ENCODE measurements at places on chromosomes 16 and 17. TPM values are rescaled to one million over a fixed set of nuclear protein-coding genes. Genes with fewer than 3 reads are reported as not detected.

SLFN12L gene
- total RNA-seq, result not detected

CCDC43 gene
- 51.0 TPM for total RNA-seq

DNA sequence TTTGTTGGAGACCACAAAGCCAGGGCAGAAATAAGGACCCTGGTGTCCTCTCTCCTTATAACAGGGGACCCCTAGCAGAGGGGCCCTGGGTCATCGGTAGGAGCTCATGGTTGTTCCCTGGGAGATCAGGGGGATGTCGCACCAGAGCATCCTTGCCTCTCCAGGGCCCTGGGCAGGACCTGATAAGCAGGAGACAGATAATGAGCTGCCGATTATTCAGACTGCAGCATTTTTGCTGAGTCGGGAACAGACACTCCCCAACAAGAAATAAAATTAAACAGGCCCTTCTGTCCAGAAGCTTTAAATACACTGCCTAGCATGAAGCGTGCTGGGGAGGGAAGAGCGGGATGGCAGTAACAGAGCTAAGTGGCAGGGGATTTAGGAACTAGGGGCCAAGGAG is 15.4 kb upstream of the GFAP start:
- no peak overlapping the region for H3K4me3 ChIP-seq
- H3K36me3 ChIP-seq, result peaks cover 97% of the 10 kb centered on the region
- H3K27me3 ChIP-seq, result no peaks in the 10 kb centered on the region
- H3K4me1 ChIP-seq, result no peaks in the 10 kb centered on the region
- H3K27ac ChIP-seq, result no peak overlapping the region
- DNase-seq, result no peak

- peaks cover 20% of the 10 kb centered on the region for H3K4me1 ChIP-seq
- no peak overlapping the region for H3K27ac ChIP-seq
- H3K36me3 ChIP-seq, result no peaks in the 10 kb centered on the region
- no peak for DNase-seq
- no peak overlapping the region for H3K4me3 ChIP-seq
These were observed 4.7 kb downstream of the ALDH3A1 start for GRCh38 chr17:19743101-19744100.

DNA sequence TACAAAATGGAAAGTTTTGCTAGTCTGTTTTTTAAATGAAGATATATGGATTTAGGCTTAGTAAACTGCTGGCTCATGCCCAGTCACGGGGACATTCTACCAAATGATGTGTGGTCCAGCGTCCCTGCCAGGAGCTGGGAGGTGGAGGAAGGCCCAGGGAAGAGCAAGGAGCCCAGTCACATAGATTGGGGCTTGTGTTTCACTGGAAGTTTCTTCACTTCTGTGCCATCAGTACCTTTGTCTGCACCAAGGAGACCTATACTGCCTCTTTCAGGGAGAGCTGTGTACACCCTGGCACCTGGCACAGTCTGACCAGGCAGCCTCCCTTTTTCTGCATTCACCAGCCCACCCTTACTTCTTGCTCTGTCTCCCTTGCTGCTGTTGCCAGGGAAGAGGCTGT is 32.6 kb upstream of the ERN1 start:
- H3K36me3 ChIP-seq, result peaks cover 4% of the 10 kb centered on the region
- no peak overlapping the region for H3K27ac ChIP-seq
- no peaks in the 10 kb centered on the region for H3K27me3 ChIP-seq
- H3K4me1 ChIP-seq, result peaks cover 6% of the 10 kb centered on the region

GRCh38 chr16:88387941-88388627 is 5.3 kb downstream of the ZNF469 start:
- DNase-seq, result peak; percentile 81
- H3K27ac ChIP-seq, result peak overlapping the region; percentile 79
- no peaks in the 10 kb centered on the region for H3K36me3 ChIP-seq

DNA sequence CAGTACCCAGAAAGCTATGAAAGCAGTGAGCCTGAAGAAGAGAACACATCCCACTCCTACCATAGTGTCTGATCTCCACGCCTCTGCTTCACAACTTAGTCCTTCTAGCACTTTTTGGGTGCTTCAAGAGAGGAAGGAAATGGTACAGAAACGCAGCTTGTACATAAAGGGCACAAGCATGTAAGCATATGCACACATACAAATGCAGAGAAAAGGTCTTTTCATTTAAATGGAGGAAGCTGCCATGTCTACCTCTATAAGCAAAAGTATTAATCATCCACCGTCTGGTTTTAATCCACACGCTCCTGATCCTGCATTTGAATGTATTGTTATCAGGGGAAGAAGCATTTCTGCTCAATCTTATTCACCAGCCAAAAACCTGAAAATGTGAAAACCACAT is 100.7 kb downstream of the HIC1 start:
- no peaks in the 10 kb centered on the region for H3K36me3 ChIP-seq
- no peaks in the 10 kb centered on the region for H3K27me3 ChIP-seq
- H3K4me3 ChIP-seq, result no peak overlapping the region
- no peak for DNase-seq
- H3K4me1 ChIP-seq, result no peaks in the 10 kb centered on the region

GRCh38 chr17:14784997-14785696 is 480.0 kb downstream of the PMP22 start:
- H3K4me1 ChIP-seq, result no peaks in the 10 kb centered on the region
- DNase-seq, result peak; percentile 48
- no peak overlapping the region for H3K27ac ChIP-seq

GRCh38 chr17:1783271-1783670 is 21.4 kb downstream of the SERPINF1 start:
- H3K27ac ChIP-seq, result no peak overlapping the region
- H3K4me1 ChIP-seq, result peaks cover 26% of the 10 kb centered on the region

DNA sequence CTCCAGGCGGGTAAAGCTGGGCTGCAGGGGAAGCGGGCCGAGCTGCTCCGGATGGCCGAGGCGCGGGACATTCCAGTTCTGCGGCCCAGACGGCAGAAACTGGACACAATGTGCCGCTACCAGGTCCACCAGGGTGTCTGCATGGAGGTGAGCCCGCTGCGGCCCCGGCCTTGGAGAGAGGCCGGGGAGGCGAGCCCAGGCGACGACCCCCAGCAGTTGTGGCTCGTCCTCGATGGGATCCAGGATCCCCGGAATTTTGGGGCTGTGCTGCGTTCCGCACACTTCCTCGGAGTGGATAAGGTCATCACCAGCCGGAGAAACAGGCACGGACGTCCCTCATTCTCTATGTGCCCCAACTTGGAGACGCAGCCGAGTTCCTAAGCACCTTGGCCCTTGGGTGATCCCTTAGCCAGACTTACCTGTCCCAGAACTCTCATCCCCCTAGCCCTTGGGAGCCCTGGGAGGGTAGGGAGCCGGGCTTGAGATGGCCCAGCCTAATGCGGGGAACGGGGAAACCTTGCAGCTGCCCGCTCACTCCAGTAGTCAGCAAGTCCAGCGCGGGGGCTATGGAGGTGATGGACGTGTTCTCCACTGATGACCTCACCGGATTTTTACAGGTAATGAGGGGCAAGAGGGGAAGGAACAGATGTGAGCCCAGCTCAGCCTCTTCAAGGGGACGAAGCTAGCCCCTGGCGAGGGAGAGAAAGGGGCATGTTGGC is 806 bp downstream of the MRM1 start:
- H3K36me3 ChIP-seq, result no peaks in the 10 kb centered on the region
- H3K27ac ChIP-seq, result peak overlapping the region; percentile 68
- H3K4me3 ChIP-seq, result peak overlapping the region; percentile 80
- H3K4me1 ChIP-seq, result peaks cover 6% of the 10 kb centered on the region
- H3K27me3 ChIP-seq, result no peaks in the 10 kb centered on the region

DNA sequence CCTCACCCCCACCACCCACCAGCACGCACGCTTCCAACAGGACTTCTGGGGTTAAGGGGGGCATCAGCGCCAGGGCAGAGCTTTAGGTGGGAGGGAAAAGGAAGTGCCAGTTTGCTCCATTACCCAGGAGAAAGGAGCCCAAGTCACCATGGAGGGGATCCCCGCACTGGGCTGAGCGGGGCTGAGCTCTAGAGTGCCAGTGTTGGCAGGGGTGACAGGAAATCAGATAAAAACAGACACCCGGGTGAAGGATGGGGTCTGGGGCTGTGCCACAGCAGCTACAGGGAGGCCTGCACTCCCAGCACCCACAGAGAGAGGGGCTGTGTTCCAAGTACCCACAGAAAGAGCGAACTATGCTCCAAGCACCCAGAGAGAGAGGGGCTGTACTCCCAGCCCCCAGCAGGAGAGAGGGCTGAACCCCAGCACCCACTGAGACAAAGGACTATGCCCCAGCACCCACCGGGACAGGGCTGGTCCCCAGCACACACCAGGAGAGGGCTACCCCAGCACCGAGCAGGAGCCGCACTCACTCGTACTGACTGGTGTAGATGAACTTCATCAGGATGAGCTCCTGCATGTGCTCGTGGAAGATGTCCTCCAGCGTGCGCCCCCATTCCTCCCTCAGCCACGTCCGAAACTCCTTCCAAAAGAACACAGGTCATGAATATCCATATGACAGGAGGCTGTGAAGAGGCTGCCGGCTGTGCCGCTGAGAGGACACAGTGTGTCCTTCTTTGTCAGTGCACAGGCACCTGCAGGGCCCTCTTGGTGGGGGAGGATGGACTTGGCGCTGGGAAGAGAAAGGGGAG is 18.6 kb upstream of the C16orf95 start:
- H3K4me3 ChIP-seq, result no peak overlapping the region
- no peak overlapping the region for H3K27ac ChIP-seq
- DNase-seq, result no peak
- H3K36me3 ChIP-seq, result no peaks in the 10 kb centered on the region
- no peaks in the 10 kb centered on the region for H3K27me3 ChIP-seq

DNA sequence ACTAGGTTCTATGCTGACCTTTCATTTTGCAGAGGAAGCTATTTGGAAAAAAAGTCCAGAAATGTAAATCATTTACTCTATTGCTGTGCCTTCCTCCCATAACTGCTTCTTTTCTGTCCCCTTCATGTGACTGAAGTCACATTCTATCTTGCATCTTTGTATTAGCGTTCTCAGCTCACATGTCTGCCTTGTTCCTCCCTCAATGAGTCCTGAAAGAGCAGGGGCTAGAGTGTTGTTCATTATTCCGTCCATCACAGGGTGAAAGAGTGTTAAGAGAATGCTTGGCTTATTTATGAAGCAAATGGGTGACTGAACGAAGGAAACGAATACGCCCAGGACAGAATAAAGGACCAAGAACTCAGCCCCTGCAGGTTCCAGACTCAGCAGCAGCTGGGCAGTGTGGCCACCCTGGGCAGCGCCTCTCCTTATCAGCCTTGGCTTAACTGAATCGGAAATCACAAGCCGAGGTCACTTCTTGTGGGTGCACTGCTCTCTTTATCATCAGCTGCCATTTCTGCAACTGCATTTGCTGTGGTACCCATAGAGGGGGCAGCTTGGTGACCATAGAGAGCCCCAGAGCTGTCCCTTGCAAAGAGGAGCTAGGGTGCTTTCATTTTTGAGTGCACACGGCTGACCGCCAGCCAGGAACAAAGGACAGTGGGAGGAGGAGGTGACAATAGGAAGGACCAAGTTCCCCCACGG is 1.8 kb upstream of the PIK3R6 start:
- no peak overlapping the region for H3K27ac ChIP-seq
- H3K36me3 ChIP-seq, result no peaks in the 10 kb centered on the region
- H3K27me3 ChIP-seq, result peaks cover 47% of the 10 kb centered on the region
- DNase-seq, result no peak

DNA sequence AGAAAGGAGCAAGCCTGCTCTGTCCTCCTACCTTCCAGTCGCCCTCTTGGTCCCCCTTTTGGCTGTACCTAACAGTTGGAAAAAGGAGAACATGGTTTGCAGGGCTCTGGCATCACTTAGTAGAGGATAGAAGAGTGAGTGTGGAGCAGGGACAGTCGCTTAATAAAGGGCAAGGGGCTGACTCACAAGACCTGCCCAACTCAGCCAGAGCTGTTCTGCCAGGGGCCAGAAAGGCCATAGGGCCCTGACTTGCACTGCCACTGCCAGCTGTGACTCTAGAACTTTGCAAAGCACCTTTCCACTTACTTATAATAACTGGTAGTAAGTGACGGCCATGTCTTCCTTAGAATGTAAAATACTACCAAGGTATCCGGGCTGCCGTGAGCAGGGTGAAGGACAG is 13.5 kb downstream of the PRMT7 start:
- H3K27me3 ChIP-seq, result no peaks in the 10 kb centered on the region
- no peaks in the 10 kb centered on the region for H3K4me1 ChIP-seq
- H3K27ac ChIP-seq, result no peak overlapping the region

- no peaks in the 10 kb centered on the region for H3K4me1 ChIP-seq
- H3K4me3 ChIP-seq, result no peak overlapping the region
- no peaks in the 10 kb centered on the region for H3K27me3 ChIP-seq
- no peak for DNase-seq
These were observed 11.3 kb upstream of the GSE1 start for GRCh38 chr16:85601730-85602401.

DNA sequence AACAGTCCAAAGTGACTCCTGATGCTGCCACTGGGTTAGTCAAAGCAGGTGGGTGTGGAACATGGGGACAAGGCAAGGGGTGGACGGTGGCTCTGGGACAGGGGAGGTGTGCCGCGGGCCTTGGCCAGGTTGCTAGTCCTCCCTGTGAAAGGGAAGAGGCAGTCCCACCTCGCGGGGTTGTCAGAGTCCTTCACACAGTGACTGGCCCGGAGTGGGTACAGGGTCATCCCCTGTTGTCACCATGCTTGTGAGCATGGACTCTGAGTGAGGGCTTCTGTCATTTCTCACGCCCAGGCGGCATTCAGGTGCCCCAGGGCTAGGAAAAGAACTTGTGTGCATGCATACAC is 3.1 kb upstream of the ZNF469 start:
- H3K36me3 ChIP-seq, result no peaks in the 10 kb centered on the region
- DNase-seq, result no peak
- H3K4me1 ChIP-seq, result peaks cover 6% of the 10 kb centered on the region
- no peak overlapping the region for H3K27ac ChIP-seq
- no peaks in the 10 kb centered on the region for H3K27me3 ChIP-seq

All from PC-3 (cell line).